Activated CD8-positive, alpha-beta T cell treated with anti-CD3 and anti-CD28 coated beads for 36 hours (primary cell): ENCODE measurements at places on chromosomes 13 and 19. TPM values are rescaled to one million over a fixed set of nuclear protein-coding genes. Genes with fewer than 3 reads are reported as not detected.

GRCh38 chr13:51590231-51590970, 6.1 kb downstream of the WDFY2 start:
- no peak for DNase-seq
- no peaks in the 10 kb centered on the region for H3K27me3 ChIP-seq
- peaks cover 2% of the 10 kb centered on the region for H3K36me3 ChIP-seq

DNA sequence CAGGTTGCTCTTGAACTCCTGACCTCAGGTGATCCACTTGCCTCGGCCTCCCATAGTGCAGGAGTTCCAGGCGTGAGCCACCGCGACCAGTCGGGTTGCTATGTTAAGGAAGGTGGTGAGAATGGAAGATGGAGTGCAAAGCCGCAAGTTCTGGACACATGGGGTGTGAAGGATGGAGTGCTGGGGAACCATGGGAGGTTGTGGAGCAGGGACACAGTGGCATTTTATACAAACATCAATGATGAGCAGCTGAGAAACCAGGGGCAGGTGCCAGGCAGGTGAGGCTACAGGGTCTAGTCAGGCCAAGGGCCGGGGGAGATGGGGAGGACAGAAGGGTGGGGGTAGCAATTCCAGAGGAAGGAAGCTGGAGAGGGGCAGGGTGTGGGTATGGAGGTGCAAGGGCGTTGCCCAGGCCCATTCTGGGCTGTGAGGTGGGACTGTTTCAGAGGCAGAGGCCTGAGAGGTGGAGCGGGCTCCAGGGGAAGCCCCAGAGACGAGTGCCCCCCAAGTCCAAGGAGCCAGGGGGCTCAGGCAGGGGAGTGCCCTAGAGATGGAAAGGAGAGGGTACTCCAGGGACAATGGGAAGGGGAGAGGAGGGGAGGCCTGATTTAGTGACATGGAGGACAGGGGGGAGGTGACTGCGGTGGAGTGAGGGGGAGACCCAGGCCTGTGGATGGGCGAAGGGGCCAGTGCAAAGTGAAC, 1.9 kb upstream of the RAX2 start:
- H3K36me3 ChIP-seq = peaks cover 6% of the 10 kb centered on the region
- H3K27me3 ChIP-seq = no peaks in the 10 kb centered on the region
- H3K4me3 ChIP-seq = no peak overlapping the region
- no peak for DNase-seq

DNA sequence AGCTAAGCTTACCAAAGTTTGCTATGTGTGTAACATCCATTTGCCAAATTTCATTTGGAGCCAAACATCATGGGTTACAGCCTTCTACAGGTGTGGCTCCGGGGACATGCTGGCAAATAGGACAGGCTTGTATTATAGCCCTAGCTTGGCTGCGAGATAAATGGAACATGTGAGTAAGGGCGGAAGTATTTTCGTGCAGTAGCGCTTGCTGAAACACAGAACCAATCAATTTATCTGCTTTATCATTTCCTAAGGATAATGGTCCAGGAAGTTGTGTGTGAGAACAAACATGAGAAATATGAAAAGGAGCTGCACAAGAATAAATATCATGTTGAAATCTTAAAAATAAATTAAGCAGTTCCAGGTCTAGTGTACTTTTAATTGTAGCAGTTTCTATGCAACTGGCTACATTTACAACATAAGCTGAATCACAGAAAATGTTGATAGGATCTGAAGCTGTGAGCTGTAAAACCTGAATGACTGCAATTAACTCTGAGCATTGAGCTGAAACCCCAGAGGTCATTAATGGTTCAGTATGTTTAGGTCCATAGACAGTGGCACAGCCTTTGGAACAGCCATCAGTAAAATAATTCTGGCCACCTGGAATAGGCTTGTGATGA, 22.2 kb upstream of the ZNF100 start:
- no peaks in the 10 kb centered on the region for H3K36me3 ChIP-seq
- no peak overlapping the region for H3K27ac ChIP-seq

DNA sequence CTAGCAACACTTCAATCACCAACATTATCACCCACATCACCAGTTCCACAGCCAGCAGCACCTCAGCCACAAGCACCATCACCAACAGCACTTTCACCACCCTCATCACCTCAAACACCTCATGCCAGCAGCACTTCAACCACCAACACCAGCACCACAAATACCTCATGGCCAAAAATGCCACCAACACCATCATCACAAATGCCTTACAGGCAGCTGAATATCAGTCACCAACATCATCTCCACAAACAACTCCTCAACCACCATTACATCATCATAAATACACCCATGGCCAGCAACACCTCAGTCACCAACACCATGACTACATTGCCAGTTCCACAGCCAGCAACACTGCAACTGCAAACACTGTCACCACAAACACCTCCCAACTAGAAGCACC, 10.4 kb downstream of the FCER2 start:
- H3K4me1 ChIP-seq = no peaks in the 10 kb centered on the region
- peaks cover under 1% of the 10 kb centered on the region for H3K27me3 ChIP-seq
- no peak overlapping the region for H3K27ac ChIP-seq
- H3K36me3 ChIP-seq = no peaks in the 10 kb centered on the region

DNA sequence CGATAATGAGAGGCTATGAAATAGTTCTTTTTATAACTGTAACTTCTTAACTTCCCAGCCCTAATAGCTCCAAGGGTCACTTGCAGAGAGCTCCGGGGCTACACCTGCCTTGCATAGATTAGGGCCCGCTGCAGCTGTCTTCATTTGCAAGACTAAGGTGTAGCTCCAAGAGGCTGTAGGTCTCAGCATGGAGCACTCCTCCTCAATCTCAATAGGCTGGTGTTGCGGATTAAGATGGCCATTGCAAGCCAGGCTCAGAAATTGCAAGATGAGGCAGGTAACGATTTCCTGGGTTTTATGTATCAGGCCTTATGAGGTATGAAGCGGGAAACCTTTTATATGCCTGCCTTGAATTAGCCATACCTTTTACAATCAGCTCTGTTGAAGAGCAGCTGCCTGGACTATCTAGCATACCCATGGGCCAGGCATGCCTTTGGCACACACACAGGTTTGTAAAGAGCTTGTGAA, 185.7 kb downstream of the TM9SF2 start:
- H3K4me1 ChIP-seq = no peaks in the 10 kb centered on the region
- H3K27me3 ChIP-seq = no peaks in the 10 kb centered on the region
- no peaks in the 10 kb centered on the region for H3K36me3 ChIP-seq

DNA sequence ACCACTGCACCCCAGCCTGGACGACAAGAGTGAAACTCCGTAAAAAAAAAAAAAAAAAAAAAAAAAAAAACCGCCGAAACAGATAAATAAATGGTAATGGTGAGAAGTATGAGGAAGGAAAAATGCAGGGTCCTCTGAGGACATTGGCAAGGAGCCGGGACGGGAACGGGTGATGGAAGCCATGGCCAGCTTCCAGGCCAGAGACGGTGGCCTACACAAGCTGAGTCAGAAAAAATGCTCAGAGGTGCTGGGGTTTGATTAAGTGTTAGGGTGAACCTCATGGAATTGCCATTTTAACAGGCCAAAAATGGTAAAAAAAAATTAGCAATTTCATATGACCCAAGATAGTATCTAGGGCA, 866 bp upstream of the ZSWIM4 start:
- no peaks in the 10 kb centered on the region for H3K36me3 ChIP-seq
- H3K27me3 ChIP-seq = no peaks in the 10 kb centered on the region

- no peaks in the 10 kb centered on the region for H3K36me3 ChIP-seq
- H3K4me3 ChIP-seq = no peak overlapping the region
- H3K27me3 ChIP-seq = no peaks in the 10 kb centered on the region
- no peak overlapping the region for H3K27ac ChIP-seq
- peaks cover 14% of the 10 kb centered on the region for H3K4me1 ChIP-seq
- no peak for DNase-seq
These were observed 22.8 kb upstream of the GAS6 start for GRCh38 chr13:113886561-113887112.

DNA sequence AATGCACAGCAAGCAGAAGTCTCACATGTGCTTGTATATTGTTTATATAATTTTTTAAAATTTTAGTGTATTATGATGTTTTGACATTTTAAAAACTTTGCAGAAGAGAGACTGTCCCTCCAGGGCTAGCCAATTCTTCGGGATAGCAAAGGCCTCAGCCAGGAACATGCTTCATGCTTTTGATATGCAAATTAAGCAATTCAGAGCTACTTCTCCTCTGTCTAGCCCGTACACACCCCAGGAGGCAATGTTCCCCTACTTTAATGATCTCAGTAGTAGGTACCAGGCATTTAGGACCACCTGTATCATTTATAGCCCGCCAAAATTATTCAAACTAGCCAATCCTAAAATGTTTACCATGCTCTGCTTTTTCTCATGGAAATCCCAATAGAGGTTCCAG, 1116.2 kb downstream of the OLFM4 start:
- no peak overlapping the region for H3K4me3 ChIP-seq
- no peaks in the 10 kb centered on the region for H3K36me3 ChIP-seq
- H3K4me1 ChIP-seq = no peaks in the 10 kb centered on the region
- no peak for DNase-seq
- no peak overlapping the region for H3K27ac ChIP-seq

DNA sequence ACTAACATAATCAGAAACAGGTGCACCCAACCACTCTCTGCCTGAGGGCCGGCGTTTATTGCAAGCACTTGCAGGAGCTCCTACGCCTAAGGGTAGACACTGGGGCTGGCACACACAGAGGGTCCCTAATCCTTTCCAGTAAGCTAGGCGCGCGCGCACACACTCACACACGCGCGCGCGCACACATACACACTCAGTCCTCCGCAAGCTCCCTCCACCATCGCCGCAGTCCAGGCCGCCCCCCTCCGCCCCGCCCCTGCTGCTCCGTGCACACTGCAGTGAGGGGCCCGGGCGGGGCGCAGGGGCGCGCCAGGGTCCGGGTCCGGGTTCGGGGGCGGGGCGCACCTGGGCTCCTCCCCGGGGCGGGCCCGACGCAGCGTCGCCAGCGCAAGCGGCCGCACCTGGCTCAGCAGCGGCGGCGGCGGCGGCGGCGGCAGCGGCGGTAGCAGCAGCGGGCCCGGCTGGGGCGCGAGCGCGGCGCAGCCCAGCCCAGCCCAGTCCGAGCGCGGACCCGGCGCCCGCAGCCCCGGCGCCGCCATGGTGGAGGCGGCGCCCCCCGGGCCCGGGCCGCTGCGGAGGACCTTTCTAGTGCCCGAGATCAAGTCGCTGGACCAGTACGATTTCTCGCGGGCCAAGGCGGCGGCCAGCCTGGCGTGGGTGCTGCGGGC, at the start of gene CAMSAP3:
Gene CAMSAP3, plus strand, starts transcription at position 398 of the 668 bp plus-strand sequence. Its CDS starts 140 bp downstream, at position 538.
- peak within 1 kb of the TSS; percentile 64 for H3K4me3 ChIP-seq
- peak; percentile 48 for DNase-seq
- H3K36me3 ChIP-seq = no peaks in the 10 kb centered on the region
- H3K4me1 ChIP-seq = peaks cover 6% of the 10 kb centered on the region
- H3K27me3 ChIP-seq = peaks cover 30% of the 10 kb centered on the region

DNA sequence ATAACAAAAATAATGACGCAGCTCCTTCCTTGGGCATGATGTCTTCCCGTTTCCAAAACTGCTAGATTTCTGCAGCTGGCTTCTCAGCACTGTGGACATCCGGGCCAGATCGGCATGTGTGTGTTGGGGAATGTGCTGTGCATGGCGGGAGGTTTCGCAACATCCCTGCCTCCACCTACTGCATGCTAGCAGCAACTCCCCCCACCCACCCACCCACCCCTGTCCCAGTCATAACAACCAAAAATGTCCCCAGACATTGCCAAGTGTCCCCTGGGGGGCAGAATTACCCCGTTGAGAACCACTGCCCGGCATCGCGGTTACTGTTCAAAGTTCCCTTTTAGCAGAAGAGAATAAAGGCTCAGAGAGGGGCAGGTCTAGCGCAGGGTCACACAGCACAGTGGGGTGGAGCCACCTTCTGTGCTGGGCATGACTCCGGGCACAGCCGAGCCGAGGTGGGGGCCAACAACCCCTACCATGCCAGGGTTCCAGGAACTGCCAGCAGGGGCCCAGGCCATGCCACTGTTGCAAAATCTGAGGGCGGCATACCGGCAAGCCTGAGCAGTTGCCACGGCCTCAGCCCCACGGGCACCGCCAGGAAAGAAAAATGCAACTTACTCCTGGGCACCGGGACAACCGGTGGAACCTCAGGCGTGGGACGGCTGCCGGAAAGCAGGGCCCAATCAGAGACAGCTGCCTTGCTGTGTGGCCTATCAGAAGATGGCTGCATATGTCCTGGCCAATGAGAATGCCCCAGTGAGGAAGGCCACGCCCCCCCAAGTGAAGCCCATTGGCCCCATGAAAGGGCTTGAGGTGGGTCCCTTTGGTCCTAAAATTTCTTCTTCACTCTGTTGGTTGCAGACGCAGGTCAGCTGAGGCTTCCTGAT, 22.5 kb upstream of the NFIC start:
- H3K27ac ChIP-seq = no peak overlapping the region
- peak; percentile 81 for DNase-seq
- H3K36me3 ChIP-seq = no peaks in the 10 kb centered on the region
- peak overlapping the region; percentile 41 for H3K4me3 ChIP-seq

DNA sequence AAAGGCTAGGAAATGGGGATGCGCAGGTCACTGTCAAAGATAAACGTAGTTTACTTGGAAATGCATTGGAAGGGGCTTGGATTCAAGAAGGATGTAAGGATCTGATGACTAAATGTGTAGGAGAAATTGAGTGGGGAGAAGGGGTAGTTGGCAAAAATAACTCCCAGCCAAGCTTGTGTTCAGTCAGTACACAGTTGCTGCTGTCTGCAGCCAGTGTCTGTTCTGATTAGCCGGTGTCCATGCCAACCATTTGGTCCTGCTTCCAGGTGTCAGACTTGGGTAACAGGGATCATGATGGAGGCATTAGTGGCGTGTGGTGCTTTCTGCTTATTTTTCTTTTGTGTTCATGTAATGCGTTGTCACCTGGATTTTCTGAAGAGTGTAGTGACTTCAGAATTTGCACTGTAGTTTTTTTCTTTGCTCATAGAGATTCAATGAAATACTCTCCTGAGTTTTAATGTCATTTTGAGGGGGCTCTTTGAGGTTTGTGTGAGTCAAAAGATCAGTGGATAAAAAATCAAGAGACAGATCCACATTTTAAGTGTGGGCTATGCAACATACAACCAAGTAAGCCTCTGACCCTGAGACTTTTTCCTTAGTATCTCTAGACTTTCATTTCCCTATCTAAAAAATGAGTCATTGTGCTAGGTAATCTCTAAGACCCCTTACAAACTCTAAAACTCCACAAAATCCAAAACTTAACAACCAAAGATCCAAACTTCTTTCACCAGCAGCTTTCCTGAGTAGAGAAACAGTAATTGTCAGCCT, 103.9 kb downstream of the WDFY2 start:
- no peaks in the 10 kb centered on the region for H3K27me3 ChIP-seq
- H3K4me1 ChIP-seq = peaks cover 21% of the 10 kb centered on the region
- H3K36me3 ChIP-seq = no peaks in the 10 kb centered on the region
- peak overlapping the region; percentile 49 for H3K27ac ChIP-seq

GRCh38 chr19:16416991-16417390, 54.8 kb downstream of the EPS15L1 start:
- peaks cover 11% of the 10 kb centered on the region for H3K4me1 ChIP-seq
- DNase-seq = no peak
- H3K36me3 ChIP-seq = peaks cover 26% of the 10 kb centered on the region
- no peak overlapping the region for H3K4me3 ChIP-seq

GRCh38 chr19:10390652-10391286, 10.4 kb upstream of the TYK2 start:
- peak; percentile 81 for DNase-seq
- peaks cover 16% of the 10 kb centered on the region for H3K4me1 ChIP-seq
- H3K4me3 ChIP-seq = no peak overlapping the region
- no peaks in the 10 kb centered on the region for H3K27me3 ChIP-seq

- H3K4me1 ChIP-seq = peaks cover 28% of the 10 kb centered on the region
- H3K27me3 ChIP-seq = peaks cover 15% of the 10 kb centered on the region
- H3K27ac ChIP-seq = no peak overlapping the region
- H3K4me3 ChIP-seq = no peak overlapping the region
- no peak for DNase-seq
These were observed 15.4 kb upstream of the TMEM255B start for GRCh38 chr13:113743366-113744195.

Gene MAP4K1
- total RNA-seq = 166 TPM

Gene LILRB2
- not detected for total RNA-seq

Gene FGF21
- not detected for total RNA-seq

Gene LRRC8E
- total RNA-seq = not detected
